ENCODE measurements at places on chromosomes 5 and 9.

GRCh38 chr5:89106480-89106879, 223.5 kb upstream of the MEF2C start:
- DNase-seq = no peak

GRCh38 chr5:167653645-167654106, 637.8 kb upstream of the WWC1 start:
- no peak for DNase-seq

DNA sequence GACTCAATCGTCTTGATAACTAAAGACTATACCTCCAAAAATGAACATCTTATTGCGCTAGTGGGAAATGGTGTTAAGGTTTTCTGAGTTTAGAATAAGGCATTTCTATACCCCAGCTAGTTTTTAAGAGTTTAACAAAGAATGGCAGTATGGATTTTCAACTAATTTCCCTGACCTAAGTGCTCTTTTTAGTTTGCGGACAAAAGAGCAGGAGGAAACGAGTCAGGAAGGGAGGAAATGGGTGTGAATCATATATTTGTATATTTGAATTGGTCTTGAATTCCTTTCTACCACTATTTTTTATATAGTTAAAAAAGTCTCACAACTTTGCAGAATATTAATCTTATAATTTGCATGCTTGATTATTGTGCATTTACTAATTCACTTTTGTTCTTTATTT, 516.3 kb upstream of the ZNF608 start:
- no peak for DNase-seq

DNA sequence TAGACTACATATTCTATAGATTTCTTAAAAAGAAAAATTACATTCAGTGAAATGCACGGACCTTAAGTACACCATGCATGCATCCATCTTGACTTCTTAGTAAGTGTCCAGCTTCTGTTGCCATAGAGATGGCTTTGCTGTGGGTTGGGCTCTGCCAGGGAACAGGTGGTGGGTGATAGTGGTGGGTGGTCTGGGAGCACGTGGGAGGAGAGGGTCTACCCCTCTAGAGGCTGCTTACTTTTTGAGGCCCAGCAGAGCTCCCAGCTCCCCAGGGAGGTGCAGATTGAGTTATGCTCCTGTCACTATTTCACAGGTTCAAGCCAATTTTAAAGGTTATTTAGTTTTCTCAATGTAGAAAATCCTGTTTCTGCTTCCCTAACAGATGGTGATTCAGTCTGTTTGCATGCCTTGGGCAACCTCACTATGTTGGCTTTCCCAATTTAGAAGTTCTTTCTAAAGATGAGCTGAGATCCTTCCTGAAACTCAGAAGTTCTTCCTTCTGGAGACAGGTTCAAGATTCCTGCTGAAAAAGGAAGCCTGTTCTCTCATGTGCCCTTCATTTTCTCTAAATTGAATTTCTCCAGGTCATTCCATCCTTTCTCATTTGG, 107.4 kb upstream of the LHFPL2 start:
- DNase-seq = no peak

DNA sequence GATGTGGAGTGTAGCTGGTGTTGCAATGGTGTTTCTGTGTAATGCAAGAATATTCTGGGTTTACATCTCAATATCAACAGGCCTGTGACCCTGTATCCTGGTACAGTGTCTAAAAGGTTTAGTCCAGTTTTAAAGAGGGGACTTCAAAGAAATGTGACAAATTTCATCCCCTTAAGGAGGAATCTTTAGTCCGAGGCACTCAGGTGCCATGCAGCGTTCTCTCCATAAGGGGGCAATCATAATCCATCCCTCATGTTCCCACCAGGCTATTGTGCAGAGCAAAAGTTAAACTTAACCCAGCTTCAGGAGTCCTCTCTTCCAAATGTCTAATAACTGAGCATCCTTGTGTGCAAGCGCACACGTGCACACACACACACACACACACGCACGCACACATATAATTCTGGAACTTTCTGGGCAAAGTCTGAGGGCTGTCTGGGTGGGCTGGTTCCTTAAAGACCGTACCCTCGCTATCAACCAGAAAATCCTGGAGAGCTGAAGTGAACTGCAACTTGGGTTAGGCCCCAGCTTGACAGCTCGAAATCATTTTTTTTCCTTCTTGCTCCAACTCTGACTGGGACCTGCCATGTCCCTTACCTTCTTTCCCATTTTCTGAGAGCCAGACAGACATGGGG, 46.0 kb downstream of the CRB2 start:
- DNase-seq = no peak

GRCh38 chr5:38297830-38298608, 39.7 kb downstream of the EGFLAM start:
- DNase-seq = no peak

DNA sequence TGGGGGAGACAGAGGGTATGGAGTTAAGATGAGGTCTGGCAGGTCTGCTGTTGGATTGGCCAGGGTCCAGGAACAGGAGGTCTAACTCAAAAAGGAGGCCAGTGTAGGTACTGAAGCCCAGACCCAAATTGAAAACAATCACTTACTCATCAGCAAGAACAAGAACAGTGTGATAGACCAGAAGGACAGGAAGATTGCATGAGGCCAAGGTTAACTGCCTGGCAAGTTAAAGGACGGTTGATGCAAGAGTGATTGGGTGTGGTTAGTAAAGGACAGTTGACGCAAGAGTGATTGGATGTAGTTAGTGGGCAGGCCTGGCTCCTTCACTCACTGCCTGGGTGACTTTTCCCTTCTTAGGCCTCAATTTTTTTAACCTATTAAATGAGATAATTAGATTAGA, 132.6 kb downstream of the PDZD2 start:
- DNase-seq = no peak

GRCh38 chr9:6926436-6926835, 168.7 kb downstream of the KDM4C start:
- no peak for DNase-seq

Measured in GM12878 (cell line).